Cortex of kidney (tissue), 1 donor: ENCODE measurements at places on chromosomes 2 and 18.

DNA sequence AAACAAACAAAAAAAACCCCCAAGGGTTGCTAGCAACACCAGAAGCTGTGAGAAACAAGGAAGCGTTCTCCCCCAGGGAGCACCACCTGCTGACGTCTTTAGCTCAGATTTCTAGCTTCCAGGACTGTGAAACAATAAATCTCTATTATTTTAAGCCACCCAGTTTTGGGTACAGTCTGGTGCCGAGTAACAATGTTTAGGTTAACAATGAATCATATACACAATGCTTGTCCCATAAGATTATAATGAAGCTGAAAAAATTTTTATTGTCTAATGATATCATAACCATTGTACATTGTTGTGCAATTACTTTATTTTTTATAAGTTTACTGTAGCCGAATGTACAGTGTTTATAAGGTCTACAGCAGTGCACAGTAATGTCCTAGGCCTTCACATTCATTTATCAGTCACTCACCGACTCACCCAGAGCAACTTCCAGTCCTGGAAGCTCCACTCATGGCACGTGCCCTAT lies 72.1 kb upstream of the CAB39 start:
- no peak for DNase-seq

- DNase-seq, result no peak
Measured at GRCh38 chr2:134327367-134327766, 73.5 kb downstream of the MGAT5 start.

DNA sequence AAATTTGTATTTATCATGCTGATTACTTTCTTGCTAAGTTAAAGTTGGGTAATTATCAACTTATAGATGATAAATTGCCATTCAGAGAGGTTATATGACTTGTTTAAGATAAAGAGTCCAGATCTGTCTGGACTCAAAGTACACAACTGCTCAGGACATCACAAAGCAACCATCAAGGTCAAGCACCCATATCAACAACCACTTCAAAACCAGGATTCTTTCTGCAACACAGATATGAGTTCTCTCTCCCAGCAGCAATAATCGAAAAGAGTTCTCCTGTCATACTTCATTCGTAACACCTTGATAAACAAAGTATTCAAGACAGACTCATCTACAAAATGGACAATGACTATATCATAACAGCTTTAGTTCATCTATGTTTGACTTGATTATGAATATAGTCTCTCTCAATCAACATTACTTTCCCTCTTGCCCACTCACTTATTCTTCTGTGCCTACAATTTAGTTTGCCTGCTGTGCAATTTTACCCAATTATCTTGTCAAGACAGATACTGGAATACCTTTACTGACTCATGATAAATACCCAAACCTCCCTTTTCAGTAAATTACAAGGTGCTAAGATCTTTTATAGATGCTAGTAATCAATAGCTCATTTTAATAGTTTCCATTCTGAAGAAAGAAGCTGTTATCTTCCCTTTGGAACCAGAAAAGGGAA lies 281.8 kb downstream of the NBAS start:
- no peak for DNase-seq

GRCh38 chr2:68158134-68158447 lies 403 bp downstream of the PNO1 start:
- no peak for DNase-seq

DNA sequence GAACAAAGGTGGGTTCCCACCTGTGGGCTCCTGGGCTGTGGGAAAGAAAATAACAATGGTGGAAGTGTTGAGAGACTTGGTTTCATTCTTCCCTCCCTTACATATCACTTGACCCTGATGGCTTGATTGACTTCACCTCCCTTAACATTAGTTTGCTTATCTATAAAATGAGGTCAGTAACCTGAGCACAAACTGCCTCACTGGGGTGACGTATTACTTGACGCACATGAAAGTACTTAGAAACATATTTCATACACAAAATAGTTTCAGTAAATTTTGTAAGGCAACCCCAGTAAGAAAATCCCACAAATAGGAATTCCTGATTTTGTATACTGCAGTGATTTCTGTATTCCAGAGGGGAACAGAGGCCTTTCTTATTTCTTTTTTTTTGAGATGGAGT lies 29.4 kb upstream of the LPIN2 start:
- DNase-seq, result no peak

GRCh38 chr2:173054466-173054865 lies 21.2 kb upstream of the MAP3K20 start:
- no peak for DNase-seq

- DNase-seq, result no peak
Measured at GRCh38 chr2:55155206-55155605, 76.9 kb downstream of the CLHC1 start.

GRCh38 chr2:109368798-109369197 lies 239.8 kb downstream of the SH3RF3 start:
- DNase-seq, result no peak

- DNase-seq, result no peak
Measured at GRCh38 chr2:149873936-149874335, 286.4 kb upstream of the MMADHC start.

GRCh38 chr2:15170070-15170775 lies 390.9 kb downstream of the NBAS start:
- DNase-seq, result no peak

DNA sequence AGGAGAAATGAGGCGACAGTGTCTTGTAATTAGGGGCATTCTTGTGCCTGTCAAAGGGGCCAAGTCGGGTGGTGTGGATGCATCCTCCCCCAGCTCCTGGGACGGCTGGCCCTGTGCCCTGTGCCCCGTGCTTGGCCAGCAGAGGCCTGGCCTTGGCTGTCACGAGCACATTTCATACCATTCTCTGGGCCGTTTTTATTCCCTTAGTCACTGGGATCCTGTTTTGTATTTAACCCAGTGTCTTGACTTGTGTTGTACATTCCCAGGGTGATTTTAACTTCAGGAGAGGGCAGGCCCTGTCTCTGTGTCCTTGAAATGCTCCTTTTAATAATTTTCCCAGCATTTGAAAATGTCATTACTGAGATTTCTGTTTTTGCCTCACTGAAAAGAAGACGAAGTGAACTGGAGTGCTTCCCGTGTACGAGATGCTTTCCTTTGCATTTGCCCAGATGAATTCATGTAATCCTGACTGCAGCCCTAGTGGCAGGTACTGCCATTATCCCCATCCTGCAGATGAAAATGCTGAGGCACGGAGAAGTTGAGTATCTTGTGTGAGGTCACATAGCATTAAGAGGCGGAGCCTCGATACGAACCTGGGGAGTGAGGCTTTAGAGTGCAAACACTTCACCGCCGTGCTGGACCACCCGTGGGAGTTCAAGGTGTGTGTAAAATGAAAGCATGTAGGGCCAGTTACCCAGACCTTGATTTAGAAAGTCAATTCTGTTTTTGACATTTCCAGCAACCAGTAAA lies 57.0 kb downstream of the SH3RF3 start:
- DNase-seq, result no peak

DNA sequence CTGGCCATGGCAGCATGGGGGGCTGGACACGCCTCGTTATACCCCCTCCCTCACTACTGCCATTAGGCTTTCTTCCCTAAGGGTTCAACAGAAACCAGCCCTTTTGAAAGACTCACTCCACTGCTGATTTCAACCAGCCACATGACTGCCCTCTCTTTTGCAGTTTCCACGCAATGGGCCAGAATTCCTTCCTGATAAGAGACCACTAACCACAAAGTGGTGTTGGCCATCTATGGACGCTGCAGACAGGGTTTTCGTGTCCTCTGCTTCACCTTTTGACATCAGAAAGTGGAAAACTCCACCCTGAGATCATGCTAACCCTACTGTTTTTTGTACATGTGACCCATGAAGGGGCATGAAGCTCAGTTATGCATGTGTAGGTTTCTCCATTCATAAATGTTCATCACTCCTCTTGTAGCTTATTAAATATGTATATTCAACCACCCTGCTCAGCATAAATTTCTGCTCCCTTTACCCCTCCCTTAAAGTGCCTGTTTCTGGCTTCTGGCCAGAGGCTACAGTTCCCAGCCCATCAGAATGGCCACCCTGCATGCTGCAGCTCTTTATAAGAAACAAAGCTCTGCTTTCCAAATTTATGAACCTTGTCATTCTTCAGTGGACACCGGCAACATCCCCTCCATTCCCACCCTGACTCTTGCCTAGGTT lies 106.6 kb upstream of the MSH6 start:
- no peak for DNase-seq
